ENCODE measurements at places on chromosomes 6 and 20. TPM values are rescaled to one million over a fixed set of nuclear protein-coding genes. Genes with fewer than 3 reads are reported as not detected.

Gene VGLL2
- polyA plus RNA-seq = not detected

Gene APCDD1L
- 19.5 TPM for polyA plus RNA-seq

Gene PRDM13
- not detected for polyA plus RNA-seq

Gene IFNGR1
- polyA plus RNA-seq = 69.5 TPM

Gene TSHZ2
- polyA plus RNA-seq = 11.0 TPM

Gene RIPOR2
- 8.8 TPM for polyA plus RNA-seq

Gene TFAP2A
- polyA plus RNA-seq = 26.3 TPM

Gene SIRPD
- not detected for polyA plus RNA-seq

Gene TP53TG5
- 0.97 TPM for polyA plus RNA-seq

Gene BTN1A1
- 0.32 TPM for polyA plus RNA-seq

Gene ANKS1A
- polyA plus RNA-seq = 53.7 TPM

Gene COL9A1
- 34.0 TPM for polyA plus RNA-seq

Gene ANKEF1
- 8.1 TPM for polyA plus RNA-seq

Gene LY6G6C
- 1.4 TPM for polyA plus RNA-seq

Gene HLA-G
- polyA plus RNA-seq = 3.3 TPM

Gene NCOA6
- polyA plus RNA-seq = 52.0 TPM

Gene LAMP5
- polyA plus RNA-seq = 7.5 TPM
